Left renal pelvis (tissue), 4 donors: ENCODE measurements at places on chromosomes 16 and 17.

GRCh38 chr16:62077998-62078397, 41.8 kb upstream of the CDH8 start:
- no peak for DNase-seq

DNA sequence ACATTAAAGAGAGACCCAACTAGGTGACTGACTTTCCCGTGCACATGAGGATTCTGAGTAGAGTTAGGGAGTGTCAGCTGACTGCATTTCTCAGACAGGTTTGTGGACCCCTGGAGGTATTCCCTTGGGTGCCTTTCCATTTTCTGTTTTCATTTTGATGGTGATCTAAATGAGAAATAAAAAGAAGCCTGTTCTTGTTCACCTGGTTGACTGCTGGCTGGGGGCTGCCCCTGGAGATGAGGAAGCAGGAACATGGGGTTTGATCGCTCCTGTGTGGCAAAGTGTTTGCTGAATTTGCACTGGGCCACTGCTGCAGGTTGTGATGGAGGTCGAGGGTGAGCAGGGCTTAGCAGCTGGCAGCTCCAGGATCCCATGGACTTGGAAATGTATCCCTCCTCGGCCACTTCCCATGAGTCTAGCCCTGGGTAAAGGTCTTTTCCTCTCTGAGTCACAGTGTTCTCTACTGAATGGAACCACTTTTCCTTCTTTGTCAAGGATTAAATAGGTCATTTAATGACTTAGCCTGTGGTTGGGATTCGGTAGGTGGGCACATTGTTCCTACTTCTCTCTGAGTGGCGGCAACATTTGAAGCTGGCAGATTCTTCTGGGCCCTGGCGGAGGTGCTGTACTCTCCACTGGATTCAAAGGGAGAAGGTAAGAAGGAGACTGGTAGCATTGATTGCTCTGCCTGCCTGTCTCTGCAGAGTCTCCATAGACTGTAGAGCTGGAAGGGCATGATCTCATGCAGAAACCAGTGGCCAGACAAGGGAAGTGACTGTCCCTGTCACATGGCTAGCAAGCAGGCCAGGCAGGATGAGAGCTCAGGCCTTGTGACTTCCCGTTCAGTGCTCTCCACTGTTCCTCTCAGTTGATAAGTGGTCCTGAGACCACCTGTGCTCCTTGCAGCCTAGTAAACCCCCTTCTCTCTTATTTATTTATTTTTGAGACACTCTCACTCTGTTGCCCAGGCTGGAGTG, 17.9 kb downstream of the SNX29 start:
- DNase-seq = no peak

- no peak for DNase-seq
Measured at GRCh38 chr17:8117367-8117979, 841 bp downstream of the ALOXE3 start.

DNA sequence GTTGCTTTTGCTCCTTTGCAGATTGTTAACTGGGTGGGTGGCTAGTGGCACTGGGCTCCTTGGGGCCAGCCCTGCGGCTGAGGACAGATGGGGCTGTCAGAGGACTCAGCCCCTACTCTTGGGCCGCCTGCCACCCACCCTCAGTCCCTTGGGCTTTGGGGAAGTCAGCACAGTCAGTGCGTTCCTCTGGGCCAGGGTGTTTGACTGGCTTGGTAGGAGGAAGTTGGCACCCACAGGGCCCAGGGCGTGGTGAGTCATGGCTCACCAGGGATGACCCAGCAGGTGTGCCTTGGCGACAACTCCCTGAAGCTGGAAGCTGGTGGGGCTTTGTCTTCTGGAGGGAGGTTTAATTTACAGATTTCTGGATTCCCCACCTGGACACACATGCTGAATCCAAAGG, 32.4 kb downstream of the HAPSTR1 start:
- DNase-seq = no peak

DNA sequence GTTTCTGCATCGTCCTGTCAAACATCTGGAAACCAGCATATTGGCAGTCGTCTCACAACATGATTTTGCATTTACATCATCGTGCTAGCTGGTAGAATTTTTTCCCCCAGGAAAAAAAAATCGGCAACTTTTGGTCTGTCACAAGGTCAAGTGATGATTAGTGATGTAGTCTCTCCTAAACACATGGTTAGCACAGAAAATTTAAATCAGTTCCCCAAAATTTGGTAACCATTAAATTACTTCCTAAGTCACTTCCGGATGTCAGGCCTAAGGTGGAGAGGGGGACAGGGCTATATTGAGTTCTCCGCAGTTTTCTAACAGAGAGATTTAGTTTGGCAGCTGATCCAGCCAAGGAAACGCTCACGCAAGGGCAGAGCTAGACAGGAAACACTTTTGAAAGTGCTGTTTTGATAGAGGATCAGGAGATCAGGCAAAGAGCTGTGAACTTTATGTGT, 271.0 kb upstream of the TBX2 start:
- no peak for DNase-seq

DNA sequence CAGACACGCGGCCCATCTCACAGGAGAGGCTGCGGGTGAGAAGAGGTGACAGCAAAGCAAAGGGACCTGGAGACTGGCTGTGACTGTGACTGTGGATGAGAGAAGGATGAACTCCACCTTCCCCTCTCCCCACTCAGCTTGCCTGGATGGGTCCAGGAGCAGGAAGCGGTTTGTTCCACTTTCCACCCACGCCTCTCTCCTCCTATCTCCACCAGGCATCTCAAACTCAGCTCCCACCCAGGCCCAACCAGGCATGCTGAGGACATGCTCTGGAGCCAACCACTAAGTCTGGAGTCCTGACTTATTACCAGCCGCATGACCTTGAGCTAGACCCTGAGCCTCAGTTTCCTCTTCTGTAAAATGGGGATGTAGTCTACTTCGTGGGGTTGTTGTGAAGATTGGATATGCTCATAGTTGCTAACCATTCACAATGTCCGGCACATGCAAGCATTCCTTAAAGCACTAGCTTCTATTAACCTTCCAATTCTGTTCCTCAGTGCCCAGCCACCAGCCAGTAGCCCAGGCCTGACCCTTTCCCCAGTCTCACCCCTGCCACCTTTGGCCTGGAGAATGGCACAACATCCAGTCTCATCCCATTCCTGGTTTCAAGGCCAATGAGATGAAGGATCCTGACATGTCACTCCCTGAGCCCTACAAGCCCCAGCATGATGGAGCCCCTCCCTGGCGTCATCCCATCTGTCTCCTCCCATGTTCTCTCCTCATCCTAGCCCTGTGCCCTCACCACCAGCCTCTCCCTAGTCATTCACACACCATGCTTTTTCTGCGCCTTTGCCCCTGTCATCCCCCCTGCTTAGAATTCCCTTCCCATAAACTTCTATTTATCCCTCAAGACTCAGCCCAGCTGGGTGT, 2.3 kb downstream of the GAS2L2 start:
- DNase-seq = no peak

GRCh38 chr17:38416840-38417209, 11.4 kb upstream of the ARHGAP23 start:
- no peak for DNase-seq

GRCh38 chr16:48912360-48912759, 302.4 kb upstream of the N4BP1 start:
- DNase-seq = no peak

DNA sequence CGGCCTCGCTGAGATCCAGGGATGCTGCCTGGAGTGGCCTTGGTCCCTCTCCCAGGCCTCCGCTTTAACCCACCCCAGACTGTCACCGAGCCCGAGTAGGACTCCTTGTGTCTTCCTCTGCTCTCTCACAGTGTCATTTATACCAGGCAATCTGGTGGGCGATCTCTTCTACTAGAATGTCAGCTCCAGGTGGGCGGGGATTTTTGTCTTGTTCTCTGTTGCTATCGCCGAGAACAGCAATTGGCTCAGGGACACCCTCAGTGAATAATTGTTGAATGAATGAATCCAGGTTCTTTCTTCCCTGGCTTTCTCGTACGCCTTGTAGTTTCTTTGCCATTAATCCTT, 591 bp downstream of the DHX38 start:
- no peak for DNase-seq

GRCh38 chr16:47461598-47462266, 601 bp downstream of the PHKB start:
- DNase-seq = no peak

DNA sequence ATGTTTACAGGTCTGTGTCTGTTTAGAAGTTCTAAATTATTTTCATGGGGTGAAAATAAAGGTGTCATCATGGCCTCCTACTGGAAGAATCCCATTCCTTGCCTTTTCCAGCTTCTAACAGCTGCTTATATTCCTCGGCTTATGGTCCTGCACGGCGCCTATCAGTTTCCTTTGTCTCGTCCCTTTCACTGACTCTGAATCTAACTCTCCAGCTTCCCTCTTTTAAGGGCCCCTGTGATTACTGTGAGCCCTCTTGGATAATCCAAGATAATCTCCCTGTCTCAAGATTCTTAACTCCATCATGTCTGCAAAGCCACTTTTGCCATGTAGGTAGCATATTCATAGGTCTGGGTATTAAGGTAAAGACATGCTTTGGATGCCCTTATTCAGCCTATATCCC, 441.0 kb upstream of the ERCC4 start:
- no peak for DNase-seq

DNA sequence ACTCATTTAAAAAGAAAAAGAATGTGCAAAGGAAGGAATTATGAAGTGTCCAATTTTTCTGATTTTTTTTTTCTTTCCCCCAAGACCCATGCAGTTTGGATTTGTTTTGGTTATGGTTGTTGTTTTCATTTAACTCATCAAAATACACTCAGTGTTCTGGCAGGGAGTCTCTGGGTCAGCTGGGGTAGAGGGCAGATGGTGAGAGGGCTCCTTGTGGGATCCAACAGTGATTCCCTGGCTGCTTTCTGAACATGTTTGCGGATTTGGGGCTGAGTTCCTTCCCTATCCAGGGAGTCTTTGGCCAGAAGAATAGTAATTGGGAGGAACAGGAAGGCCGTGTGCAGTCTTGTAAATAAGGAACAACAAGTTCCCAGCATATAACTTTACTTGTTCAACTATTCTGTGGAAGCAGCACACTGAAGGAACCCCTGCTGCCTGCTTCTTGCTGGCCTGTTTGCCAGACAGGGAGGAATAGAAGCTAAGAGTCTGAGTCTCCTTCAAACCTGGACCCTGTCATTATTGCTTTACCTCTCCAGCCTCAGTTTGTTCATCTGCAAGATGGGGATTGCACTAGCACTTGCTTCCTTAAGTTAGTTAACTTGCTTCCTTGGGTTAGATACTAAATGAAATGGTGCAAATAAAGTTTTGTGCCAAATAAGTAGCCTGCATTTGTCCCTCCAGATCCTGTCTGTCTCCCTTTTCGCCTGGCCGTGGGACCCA, 32.1 kb downstream of the C17orf67 start:
- no peak for DNase-seq

- no peak for DNase-seq
Measured at GRCh38 chr17:16878084-16878483, 93.8 kb downstream of the TNFRSF13B start.

GRCh38 chr16:27462200-27462845, 60.3 kb downstream of the IL21R start:
- DNase-seq = no peak

- DNase-seq = no peak
Measured at GRCh38 chr16:21611556-21612384, 12.4 kb downstream of the METTL9 start.

- DNase-seq = no peak
Measured at GRCh38 chr17:8145811-8146210, 6.4 kb downstream of the PER1 start.

- DNase-seq = no peak
Measured at GRCh38 chr16:46747777-46748651, at the start of gene MYLK3. Gene MYLK3, minus strand, starts transcription at chr16:46748344. Its CDS starts 151 bp downstream, at chr16:46748193.

DNA sequence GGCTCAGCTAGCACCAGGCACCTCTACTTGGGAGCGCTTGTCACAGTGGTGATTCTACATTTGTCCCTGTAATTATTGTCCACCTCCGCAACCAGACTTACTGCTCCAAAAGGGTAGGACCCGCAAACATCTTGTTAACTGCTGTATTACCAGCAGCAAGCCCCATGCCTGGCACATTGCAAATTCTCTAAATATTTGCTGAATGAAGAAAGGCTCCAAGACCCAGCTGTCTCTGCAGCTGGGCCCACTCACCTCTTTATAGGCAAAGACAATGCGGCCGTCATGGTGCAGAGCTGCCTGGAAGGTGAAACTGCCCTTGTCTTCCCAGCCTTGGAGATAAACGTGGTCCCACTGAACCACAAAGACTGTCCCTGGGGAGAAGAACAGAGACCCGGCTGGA, 44.3 kb downstream of the PLXDC1 start:
- DNase-seq = no peak

GRCh38 chr16:64356267-64356666, 765.6 kb downstream of the CDH11 start:
- no peak for DNase-seq

DNA sequence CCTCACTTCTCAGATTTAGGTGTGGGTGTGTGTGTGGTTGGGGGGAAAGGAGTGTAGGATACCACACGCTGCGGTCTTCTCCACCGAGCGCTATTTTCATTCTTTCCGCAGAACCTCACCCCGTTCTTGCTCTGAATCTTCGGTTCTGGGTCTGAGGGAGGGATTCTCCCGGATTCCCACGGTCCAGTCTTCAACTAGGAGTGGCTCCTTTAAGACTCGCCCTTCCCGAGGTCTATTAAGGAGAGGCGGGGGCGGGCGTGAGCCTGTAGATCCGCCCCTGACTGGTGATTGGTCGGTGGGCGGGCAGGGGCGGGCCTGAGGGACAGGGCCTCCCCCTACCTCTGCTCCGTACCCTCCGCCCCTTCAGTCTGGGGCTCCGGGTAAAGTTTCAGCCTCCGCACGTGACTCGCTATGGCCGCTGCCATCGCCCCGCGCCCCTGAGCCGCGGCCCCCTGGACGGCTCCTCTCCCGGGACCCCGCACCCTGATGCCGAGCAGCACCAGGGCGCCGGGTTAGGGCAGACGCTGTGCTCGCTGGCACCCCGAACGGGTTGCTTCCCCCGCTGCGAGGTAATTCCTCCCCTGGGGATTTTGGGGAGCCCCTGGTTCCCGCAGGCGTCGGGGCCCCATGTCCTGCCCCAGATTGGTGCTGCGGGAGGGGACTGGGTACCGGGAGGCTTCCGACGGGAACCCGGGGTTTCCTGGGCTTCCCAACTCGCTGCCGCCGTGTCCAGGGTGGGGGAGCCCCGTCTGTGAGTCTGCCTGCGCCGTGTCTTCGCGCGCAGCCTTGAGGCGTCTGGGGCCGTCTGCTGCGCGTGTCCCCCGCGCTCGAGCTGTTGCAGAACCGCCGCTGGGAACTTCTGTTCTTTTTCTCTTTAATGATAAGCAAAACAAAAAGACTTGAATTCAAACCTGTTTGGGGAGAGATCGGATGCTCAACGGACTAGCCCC, 9.2 kb downstream of the RARA start:
- DNase-seq = peak; percentile 92

DNA sequence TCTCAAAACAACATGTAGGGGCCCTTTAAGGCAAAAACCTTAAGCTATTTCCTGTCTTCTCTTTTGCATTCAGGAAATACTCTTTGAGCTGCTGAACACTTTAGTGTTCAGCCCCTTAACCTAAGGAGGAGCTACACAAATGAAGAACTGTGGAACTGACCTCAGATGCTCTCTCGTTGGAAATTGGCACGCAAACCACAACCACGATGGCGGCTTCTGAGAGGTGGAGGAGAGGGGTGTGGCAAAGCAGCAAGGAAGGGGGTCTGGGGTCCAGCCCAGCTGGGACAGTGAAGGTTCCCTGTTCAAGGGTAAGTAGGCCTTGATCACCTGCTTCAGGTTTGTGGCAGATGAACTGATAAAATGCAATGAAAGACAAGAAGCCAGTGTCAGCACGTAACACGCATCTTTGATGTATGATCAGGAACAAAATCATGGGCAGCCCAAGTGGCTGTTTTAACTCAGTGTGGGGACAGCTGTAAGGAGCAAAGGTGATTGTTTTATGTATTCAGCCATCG, 291.6 kb upstream of the TNRC6C start:
- no peak for DNase-seq
